ENCODE measurements at places on chromosomes 3 and 15.

- DNase-seq, result no peak
These were observed 32.9 kb upstream of the ETV5 start for GRCh38 chr3:186141790-186142189.

DNA sequence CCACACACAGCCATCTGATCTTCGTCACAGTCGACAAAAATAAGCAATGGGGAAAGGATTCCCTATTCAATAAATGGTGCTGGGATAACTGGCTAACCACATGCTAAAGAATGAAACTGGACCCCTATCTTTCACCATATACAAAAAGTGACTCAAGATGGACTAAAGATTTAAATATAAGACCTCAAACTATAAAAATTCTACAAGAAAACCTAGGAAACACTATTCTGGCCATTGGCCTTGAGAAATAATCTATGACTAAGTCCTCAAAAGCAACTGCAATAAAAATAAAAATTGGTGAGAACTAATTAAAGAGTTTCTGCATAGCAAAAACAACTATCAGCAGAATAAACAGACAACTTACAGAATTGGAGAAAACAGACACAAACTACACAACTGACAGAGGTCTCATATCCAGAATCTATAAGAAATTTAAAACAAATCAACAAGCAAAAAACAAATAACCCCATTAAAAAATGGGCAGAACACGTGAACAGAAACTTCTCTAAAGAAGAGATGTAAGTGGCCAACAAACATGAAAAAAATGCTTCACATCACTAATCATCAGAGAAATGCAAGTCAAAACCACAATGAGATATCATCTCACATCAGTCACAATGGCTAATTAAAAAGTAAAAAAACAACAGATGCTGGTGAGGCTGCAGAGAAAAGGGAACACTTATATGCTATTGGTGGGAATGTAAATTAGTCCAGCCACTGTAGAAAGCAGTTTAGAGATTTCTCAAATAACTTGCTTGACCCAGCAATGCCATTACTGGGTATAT lies 104.0 kb downstream of the NR1I2 start:
- DNase-seq, result no peak

DNA sequence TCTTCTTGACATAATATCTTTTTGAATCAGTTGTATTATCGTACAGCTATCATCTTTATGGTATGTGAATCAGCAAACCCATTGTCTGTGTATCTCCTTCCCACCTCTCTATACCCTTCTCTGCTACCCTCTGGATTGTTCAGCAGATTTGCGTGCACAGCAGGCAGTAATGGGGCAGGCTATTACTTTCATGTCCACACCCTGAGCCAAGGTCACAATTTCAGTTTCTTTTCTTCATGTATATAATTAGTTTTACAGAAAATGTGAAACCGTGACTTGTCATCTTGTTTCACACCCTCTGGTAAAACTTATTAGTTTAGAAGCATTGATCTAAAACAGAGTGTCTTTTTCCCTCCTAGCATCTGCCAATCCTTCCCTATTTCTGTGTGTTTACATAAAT lies 770.4 kb upstream of the SEMA6D start:
- DNase-seq, result no peak

GRCh38 chr3:136858381-136858780 lies 3.6 kb upstream of the NCK1 start:
- DNase-seq, result no peak

- DNase-seq, result no peak
These were observed 329.8 kb upstream of the FRG2C start for GRCh38 chr3:75334299-75334698.

DNA sequence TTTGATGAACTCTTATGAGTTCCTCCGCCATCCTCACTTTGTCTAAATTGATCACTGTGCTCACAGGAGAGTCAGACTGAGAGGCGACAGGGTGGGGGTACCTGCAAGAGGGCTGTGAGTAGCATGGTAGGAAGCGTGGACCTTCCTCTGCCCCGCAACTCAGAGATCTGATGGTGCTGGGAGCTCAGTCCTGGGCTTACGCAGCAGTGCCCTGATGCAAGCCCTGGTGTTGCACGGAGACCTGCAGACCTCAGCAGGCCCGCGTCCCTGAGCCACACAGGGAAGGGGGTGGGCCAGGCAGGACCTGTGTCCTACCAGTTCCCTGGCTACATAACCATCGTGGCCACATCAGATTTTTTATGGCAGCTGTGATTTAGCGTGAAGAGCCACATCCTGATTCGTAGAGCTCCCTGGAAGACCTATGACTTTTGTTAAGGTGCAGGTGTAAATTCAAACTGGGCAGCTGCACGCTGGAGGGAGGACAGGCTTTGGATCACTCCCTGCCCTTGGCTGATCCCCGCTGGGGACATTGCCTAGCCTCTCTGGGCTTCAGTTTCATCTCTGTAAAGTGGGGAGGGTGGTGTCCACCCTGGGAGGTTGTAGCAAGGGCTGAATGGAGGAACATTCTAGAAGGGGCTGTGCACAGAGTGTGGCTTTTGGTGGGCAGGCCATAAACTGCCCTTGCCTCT lies 176.1 kb downstream of the KLF13 start:
- no peak for DNase-seq

DNA sequence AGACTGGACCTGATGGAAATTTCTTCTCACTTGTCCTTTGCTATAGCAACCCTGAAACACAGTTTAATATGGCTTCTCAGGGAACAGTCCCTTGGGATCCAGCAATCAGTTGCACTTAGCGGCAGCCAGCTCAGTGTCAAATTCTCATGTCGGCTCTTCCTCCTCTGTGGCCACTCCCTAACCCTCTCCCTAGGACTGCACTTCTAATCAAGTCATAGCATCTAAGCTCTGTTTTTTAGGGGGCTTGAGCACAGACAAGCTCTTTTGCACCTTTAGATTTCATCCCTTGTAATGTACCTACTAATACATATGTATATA lies 250.5 kb upstream of the TLE3 start:
- DNase-seq, result no peak

GRCh38 chr3:29353807-29354206 lies 72.9 kb downstream of the RBMS3 start:
- no peak for DNase-seq

- DNase-seq, result no peak
These were observed 84.5 kb downstream of the VGLL4 start for GRCh38 chr3:11558918-11559815.

- DNase-seq, result no peak
These were observed 596.3 kb downstream of the AGBL1 start for GRCh38 chr15:86676002-86676401.

DNA sequence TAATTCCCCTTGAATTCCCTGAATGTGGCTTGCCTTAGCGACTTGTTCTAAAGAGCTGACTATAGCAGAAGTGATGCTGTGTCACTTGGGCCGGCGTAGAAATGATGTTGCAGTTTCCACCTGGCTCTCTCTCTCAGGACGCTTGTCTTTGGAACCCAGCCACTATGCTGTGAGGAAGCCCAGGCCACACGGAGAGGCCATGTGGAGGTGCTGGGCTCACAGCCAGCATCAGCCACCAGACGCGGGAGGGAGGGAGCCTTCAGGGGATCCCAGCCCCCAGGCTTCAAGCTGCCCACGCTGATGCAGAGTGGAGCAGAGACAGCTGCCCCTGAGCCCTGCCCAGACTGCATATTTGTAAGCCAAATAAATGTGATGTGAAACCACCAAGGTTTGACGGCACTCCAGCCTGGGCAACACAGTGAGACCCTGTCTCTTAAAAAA lies 18.6 kb downstream of the RNU5B-1 start:
- no peak for DNase-seq

DNA sequence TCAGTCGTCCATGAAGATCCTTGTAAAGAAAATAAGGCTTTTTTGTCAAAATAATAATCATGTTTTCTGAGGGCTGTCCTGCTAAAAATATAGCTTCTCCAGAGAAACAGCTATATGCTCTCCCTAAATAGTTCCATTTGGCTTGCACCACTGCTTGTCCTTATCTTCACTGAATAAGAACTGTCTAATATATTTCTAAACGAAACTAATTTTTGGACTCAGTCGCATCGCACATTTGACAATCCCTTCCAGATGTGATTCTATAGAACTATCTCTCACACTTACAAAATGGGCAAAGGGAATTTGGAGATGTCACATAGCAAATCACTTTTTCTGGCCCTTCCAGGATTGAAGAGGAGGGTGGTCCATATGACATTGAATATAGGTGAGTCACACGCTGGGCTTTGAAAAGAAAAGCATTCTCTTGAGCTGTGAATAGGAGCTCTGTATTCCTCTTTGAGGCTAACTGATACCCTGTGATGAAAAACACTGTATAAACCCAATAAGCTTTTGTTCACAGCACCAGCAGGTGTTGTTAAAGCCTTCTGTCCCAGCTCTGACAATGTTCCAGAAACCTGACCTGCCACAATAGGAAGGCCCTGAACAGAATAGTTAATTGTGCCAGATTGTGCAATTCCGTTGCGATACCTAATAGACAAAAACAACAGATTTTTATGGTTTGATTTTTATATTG lies 1144.2 kb downstream of the ROBO2 start:
- no peak for DNase-seq

- no peak for DNase-seq
These were observed 13.7 kb downstream of the MAP1A start for GRCh38 chr15:43531018-43531670.

DNA sequence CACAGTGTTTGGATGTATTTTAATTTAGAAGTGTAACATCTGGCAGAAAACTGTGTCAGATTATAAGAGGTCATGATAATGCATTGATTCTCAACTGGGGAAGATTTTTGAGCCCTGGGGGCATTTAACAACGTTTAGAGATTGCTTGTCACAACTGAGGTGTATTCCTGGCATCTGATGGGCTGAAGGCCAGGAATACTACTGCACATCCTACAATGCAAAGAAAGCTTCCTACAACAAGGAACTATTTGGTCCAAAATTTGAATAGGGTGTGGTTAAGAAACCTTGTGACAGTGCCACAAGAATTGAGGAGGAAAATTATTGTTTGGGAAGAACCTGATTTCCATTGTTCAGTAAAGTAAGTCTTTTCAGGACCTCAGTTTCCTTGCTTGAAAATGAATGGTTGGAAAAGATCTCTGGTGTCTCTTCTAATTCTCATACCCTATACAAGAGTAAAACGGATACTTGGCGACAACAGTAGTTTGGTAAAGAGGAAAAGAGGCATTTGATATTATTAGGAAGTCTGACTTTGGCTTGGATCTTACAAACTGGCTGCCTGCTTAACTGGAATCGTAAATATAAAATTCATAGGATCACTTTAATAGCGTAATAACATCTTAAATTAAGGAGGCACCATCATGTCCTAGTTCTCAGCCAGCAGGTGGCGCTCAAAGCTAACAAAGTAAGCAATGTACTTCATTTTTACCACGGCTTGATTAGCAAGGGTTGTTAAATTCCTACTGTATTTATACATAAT lies 4.3 kb downstream of the DAZL start:
- DNase-seq, result peak; percentile 72

- DNase-seq, result no peak
These were observed 276.9 kb upstream of the IL12A start for GRCh38 chr3:159711560-159712333.

DNA sequence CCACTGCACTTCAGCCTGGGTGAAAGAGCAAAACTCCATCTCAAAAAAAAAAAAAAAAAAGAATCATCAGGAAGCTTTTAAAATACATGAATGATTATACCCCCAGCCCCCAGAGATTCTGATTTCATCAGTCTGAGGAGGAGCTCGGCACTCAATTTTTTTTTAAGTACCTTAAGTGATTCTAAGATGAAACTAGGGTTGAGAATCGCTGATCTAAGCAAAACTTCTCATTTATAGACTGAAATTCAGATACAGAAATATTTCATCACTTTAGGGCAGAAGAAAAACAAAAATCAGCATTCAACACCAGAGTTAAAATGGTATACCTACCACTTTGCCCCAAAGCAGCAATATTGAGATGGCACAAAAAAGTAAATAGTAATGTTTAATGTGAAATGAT lies 24.7 kb downstream of the CPA3 start:
- no peak for DNase-seq

DNA sequence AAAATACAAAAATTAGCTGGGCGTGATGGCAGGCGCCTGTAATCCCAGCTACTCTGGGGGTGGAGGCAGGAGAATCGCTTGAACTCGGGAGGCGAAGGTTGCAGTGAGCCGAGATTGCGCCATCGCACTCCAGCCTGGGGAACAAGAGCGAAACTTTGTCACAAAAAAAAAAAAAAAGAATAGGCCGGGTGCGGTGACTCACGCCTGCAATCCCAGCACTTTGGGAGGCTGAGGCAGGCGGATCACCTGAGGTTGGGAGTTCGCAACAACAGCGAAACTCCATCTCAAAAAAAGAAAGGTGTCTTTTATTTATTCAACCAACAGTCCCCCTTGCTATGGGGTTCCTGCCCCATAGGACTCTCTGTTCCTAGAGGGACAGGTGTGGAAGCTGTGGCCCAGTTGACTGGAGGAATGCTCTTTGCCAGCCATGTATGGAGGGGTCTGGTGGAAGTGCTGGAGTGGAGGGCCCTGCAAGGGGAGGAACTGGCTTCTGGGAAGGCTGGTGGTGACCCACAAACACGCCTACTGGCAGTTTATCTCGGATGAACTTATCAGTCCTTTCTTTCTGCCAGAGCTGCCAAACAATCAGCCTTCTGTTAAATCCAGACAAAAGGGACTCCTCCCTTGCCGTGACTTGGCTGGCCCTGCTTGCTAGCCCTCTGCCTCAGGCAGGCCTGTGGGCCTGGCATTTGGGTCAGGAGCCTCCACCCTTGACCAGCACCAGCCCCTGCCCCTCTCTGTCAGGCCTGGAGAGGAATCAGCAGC lies 4.6 kb upstream of the DAG1 start:
- DNase-seq, result no peak

- no peak for DNase-seq
These were observed 173.2 kb downstream of the TPRG1 start for GRCh38 chr3:189344996-189345395.

GRCh38 chr15:51172193-51172592 lies 77.5 kb upstream of the TNFAIP8L3 start:
- no peak for DNase-seq

GRCh38 chr3:43910750-43911149 lies 220.0 kb downstream of the ABHD5 start:
- no peak for DNase-seq

DNA sequence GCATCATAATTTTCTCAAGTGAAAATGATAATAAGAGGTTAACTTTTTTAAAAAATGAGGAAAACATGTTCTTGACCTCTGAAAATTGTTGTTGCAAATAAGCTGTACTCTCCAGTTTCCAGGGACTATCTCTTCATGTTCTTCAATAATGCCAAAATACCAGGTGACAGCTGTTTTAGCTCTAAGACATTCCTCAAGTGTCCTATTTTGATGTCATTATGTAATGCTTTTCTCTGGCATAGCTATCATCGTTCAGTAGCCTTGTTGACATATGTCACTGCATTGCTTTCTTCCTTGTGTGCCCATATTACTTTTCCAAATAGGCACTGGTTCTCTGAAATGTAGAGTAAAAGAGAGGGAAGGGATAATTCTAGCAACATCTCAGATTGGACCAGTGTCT lies 5.7 kb upstream of the FILIP1L start:
- no peak for DNase-seq

- DNase-seq, result no peak
These were observed 162.2 kb downstream of the VGLL4 start for GRCh38 chr3:11481556-11481955.
